ENCODE measurements at places on chromosomes 6 and 20.

DNA sequence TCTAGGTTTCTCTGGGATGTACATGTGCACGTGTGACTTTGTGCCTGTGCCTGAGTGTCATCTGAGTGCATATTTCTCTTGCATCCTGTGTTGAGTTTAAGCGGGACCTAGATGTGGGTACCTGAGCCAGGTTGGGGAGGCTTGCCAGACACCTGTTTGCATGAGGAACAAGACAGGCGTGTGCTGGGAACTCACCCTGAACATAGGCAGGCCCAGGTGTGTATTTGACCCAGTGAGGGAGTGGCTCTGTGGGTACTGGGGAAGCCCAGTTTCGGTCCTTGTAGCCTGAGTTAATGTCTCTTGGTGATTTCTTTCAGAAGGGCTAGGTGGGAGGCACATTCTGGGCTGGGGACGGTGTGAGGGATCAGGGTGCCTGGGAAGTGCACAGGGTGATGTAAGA lies 98.6 kb downstream of the TMEM170B start:
- H3K4me1 ChIP-seq = no peaks in the 10 kb centered on the region
- no peak for DNase-seq
- H3K27me3 ChIP-seq = no peaks in the 10 kb centered on the region
- H3K36me3 ChIP-seq = no peaks in the 10 kb centered on the region
- no peak overlapping the region for H3K27ac ChIP-seq

GRCh38 chr6:47535316-47536225 lies 58.0 kb downstream of the CD2AP start:
- H3K27ac ChIP-seq = no peak overlapping the region
- no peak overlapping the region for H3K4me3 ChIP-seq
- H3K36me3 ChIP-seq = peaks cover 5% of the 10 kb centered on the region
- no peak for DNase-seq
- H3K4me1 ChIP-seq = no peaks in the 10 kb centered on the region
- no peaks in the 10 kb centered on the region for H3K27me3 ChIP-seq

DNA sequence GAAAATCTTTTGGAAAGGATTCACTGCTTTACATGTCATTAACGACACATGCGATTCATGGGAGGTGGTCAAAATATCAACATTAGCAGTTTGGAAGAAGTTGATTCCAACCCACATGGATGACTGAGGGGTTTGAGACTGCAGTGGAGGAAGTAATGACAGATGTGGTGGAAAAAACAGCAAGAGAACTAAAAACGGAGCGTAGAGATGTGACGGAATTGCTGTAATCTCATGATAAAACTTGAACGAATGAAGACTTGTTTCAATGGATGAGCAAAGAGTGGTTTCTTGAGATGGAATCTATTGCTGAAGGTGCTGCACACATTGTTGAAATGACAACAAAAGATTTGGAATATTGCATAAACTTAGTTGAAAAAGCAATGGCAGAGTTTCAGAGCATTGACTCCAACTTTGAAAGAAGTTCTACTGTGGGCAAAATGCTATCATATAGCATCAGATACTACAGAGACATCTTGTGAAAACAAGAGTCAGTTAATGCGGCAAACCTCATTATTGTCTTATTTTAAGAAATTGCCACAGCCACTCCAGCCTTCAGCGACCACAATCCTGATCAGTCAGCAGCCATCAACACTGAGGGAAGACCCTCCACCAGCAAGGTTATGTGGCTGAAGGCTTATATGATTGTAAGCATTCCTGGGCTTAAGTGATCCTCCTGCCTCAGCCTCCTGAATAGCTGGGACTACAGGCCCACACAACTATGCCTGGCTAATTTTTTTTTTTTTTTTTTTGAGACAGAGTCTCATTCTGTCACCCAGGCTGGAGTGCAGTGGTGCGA lies 19.2 kb downstream of the SRSF3 start:
- H3K4me1 ChIP-seq = peaks cover 20% of the 10 kb centered on the region
- H3K27me3 ChIP-seq = no peaks in the 10 kb centered on the region
- no peak overlapping the region for H3K27ac ChIP-seq
- peaks cover 13% of the 10 kb centered on the region for H3K36me3 ChIP-seq

DNA sequence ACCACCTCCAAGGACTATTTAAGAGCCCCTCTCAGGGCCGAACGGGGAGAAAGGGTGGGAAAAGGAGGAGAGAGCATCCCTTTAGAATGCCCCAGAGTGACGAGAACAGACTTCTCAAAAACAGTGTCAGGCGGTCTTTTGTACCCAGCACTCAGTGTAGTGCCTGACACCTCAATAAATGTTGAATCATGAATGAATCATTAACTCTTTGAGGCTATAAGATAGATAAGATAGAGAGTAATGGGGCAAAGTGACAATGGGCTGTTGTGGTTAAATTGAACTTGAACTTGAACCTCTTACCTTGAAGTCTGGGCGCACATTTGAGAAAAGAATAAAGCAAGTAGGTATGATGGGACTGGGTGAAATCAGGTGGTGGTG lies 7.4 kb downstream of the TCF21 start:
- H3K27me3 ChIP-seq = peaks cover 36% of the 10 kb centered on the region
- no peak overlapping the region for H3K27ac ChIP-seq
- DNase-seq = no peak
- peaks cover 13% of the 10 kb centered on the region for H3K4me1 ChIP-seq
- no peaks in the 10 kb centered on the region for H3K36me3 ChIP-seq

DNA sequence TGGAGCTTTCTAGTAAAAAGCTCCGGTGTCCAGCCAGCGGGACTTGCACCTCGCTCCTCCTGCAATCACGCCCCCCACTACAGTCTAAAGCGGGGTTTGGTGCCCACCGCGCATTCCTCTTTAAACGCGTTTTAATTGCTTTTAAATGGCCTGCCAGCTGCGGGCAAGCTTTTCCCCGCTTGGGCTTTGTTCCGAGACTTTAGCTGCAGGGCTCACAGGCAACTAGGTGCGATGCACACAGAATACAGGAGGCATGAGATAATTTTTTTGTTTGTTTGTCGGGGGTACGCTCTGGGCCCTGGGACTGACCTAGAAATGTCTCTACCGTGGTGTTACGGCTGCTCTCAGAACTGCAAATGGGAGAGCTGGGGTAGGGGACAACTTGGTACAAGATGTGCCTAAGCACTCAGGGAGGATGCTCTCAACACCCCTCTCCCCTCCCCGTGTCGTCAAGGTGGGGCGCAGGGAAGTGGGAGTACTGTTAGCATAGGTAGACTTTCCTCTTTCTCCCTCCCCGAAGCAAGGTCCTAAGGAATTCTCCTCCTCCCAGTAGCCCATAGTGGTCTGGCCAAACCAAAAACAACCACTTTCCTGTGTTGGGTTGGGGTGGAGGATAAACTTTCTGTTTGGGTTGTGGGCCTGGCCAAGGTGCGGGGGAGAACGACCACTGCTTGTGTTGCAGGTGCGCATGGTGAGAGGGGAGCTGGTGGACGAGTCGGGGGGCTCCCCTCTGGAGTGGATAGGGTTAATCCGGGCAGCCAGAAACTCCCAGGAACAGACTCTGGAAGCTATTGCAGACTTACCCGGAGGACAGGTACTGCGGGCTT lies 1.6 kb downstream of the PRDM13 start:
- H3K36me3 ChIP-seq = no peaks in the 10 kb centered on the region
- peak; percentile 33 for DNase-seq

DNA sequence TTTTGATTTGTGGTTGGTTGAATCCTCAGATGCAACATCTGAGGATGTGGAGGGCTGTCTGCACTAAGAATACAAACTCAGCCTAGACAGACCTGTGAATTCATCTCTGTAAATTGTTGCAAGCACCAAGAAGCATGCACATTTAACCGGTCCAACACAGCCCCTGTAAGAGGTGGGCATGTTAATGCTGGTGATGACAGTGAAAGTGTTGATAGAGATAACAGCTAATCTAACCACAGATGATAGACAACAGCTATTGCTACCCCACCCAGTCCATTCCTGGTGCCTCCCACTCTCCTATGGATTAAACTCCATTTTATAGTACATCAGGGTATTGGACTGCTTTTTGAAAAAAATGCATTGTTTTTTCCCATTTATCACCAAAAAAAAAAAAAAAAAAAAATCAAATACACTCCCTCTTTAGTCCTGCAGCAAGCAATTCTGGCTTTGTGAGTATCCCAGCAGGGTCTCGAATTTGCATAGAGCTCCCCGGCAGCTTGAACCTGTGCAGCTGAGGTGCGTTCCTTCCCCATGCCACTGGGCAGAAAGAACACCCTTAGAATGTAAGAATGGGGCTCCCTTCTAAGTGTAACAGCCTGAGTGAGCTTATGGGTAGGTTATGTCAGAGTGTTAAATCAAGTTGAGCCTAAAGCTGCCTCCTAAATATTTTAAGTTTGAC lies 270.9 kb upstream of the JARID2 start:
- no peaks in the 10 kb centered on the region for H3K36me3 ChIP-seq
- no peak overlapping the region for H3K4me3 ChIP-seq
- no peaks in the 10 kb centered on the region for H3K27me3 ChIP-seq
- no peak overlapping the region for H3K27ac ChIP-seq
- H3K4me1 ChIP-seq = no peaks in the 10 kb centered on the region
- DNase-seq = no peak

DNA sequence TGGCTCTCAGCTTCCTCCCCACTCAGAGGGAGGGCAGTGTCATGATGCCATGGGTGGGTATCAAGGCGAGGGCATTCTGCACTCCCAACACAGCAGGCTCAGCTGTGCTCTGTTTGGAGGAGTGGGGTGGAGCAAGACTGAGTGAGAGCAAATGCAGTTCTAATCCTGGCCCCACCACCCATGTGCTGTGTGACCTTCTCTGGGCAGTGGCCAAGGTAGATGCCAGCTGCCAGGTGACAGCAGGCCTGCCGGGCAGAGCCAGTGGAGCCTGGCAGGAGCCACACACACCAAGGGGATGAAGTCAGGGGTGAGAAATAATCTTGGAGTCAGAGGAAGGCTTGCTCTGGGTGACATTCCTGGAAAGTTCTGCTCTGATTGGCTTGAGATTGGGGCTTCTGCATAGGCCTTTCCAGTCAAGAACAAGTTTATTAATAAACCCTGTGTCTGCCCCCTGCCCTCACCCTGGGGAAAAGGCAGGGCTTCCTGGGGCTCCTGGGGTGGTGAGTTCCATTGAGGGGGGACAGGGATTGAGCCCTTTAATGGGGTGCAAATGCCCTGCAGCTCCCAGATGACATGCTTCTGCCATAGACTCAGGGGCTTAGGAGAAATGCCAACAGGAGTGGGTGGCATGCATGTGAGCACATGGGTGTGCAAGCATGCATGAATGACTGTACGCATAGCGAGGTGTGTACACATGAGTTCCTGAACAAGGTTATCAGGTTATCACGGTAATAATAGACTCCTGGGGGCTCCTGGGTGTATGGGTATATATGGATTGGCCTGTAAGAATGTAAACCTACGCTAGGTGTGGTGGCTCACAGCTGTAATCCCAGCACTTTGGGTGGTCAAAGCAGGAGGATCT lies 134.2 kb downstream of the MRPL14 start:
- no peak overlapping the region for H3K27ac ChIP-seq
- no peak overlapping the region for H3K4me3 ChIP-seq
- peaks cover 3% of the 10 kb centered on the region for H3K4me1 ChIP-seq
- no peaks in the 10 kb centered on the region for H3K27me3 ChIP-seq
- DNase-seq = no peak
- no peaks in the 10 kb centered on the region for H3K36me3 ChIP-seq

GRCh38 chr6:45982280-45983036 lies 33.2 kb downstream of the CLIC5 start:
- no peak for DNase-seq
- no peak overlapping the region for H3K4me3 ChIP-seq
- no peaks in the 10 kb centered on the region for H3K4me1 ChIP-seq
- no peak overlapping the region for H3K27ac ChIP-seq
- no peaks in the 10 kb centered on the region for H3K27me3 ChIP-seq

DNA sequence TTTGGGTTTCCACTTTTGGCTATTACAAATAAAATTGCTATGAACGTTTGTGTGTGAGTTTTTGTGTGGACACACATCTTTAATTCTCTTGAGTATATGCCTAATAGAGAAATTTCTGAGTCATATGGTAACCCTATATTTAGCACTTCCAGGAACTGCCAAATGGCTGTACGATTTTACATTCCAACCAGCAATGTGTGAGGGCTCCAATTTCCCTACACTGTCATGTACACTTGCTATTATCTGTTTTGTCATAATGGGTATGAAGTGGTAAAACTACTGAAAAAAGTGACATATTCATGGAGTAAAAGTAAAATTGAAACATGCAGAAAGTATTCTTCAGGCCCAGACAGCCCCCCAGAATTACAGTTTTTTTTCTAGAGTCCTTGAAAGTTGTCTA lies 59.6 kb upstream of the ESR1 start:
- no peak overlapping the region for H3K4me3 ChIP-seq
- no peaks in the 10 kb centered on the region for H3K27me3 ChIP-seq
- H3K4me1 ChIP-seq = no peaks in the 10 kb centered on the region
- DNase-seq = no peak

Data from B cell (primary cell).